H54 (cell line): ENCODE measurements at places on chromosomes 2 and 18.

- DNase-seq: no peak
Observed at GRCh38 chr2:39902103-39902502, 123.0 kb upstream of the THUMPD2 start.

- no peak for DNase-seq
Observed at GRCh38 chr2:177147834-177148445, 64.7 kb upstream of the HNRNPA3 start.

DNA sequence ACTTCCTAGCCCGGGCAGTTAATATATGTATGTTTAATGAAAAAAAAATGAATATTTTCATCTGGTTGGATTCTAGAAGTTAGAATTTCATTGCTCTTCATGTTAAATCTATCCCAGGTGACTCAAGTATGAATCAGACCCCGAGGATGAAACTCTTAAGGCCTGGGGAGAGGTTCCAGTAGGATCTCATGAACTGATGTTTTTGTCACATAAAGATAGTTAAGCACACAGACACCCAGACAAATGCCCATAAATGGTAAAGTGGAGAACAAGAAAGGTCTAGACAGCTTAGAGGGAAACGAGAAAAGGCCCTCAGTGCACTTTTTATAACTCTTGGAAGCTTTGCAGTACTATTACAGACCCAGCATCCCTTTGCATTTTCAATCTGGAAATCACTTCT is 114.1 kb downstream of the RIF1 start:
- no peak for DNase-seq

DNA sequence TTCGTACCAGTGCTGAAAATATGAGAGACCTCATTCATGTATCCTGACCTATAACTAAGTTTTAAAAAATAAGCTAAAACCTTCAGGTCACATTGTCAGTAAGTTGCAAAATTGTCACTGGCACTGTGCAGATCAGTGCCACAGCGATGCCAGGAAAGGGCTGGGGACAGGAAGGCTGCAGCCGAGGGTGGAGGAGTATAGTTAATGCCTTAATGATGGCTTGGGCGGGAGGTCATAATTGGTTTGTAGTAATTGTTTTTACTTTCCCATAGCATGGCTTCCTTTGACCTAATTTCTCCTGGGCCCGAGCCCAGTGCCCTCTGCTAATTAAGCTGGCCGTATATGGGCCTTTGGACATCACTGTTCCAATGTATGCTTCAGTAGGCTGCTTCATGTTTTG is 47.2 kb upstream of the RAB12 start:
- no peak for DNase-seq

DNA sequence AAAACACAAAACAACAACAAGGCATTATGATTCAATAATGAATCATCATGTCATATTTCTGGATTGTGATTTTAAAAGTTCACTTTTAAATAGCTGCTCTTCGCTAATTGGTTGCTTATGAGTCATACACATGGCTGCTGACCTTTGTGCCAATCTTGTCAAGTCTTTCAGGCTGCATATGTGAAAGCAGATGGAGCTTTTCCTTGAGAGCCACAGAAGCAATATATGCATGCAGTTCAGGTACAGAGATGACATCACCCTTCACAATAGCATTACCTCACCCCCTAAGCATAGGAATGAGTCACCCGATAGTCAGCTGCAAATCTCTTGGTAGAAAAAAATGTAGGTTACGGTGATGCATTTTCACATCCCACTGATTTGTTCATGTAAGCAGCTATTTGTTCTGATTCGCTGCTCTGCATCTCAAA is 27.2 kb downstream of the EIF2AK3 start:
- peak; percentile 38 for DNase-seq

DNA sequence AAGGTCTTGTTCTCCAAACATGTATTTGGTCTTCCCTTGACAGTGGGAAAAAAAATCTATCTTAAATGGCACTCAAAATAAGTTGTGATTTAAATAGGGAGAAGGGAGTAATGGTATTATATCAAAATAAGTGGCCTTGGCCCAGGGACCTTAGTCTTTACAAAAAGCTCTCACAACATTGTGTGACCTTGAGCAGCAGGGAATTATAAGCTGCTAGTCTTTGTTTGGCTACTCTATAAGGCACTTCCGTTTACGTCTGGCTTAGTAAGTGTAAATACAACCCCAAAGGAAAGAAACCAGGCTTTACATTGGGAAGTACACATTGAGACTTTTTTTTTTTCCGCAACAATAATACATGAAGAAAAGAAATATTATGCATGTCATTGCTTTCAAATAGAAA is 734.0 kb upstream of the LINC00305 start:
- no peak for DNase-seq
